CD4-positive, alpha-beta T cell treated with Interleukin-1 beta for 1 hour (primary cell): ENCODE measurements at places on chromosomes 5 and 9.

GRCh38 chr9:38067859-38068681 lies 957 bp downstream of the SHB start:
- DNase-seq = peak; percentile 8

DNA sequence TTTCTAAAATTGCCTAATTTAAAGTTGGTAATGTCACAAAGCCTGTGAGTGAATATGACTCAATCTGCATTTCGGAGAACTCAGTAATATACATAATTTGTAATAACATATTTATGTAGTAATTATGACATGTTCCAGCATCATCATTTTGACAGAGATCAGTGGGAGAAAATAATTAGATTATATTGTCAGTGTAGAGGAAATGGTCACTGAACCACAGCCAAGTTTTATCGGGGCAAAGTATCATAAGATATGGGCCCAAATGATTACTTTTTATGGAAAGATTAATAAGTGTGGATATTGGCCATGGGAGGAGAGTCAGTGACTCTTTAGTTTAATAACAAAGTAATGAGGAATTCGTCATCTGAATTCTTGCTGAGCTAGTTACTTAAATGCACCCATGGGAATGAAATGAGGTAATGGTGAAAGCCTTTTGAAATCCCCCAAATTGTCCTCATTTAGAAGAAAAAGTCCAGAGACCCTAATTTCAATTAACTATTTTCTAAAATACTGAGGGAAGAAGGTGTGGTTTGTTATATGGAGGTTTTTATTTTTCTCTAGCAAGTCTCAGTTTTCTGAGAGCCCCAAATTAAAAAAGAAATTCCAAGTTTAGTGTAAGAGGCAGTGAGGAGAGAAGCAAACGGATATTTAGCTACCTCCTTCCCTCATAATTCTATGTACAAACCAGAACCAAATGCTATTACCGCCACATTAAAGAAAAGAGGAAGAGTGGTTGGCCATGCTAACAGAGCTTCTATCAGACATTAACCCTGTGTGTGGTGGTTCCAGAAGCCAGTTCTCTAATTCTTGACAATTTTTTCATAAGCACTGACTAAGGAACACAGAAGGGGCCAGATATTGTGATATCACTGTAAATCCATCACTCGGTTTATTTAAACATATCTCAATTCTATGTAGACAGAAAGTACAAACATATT lies 37.7 kb upstream of the MRPS30 start:
- no peak for DNase-seq

DNA sequence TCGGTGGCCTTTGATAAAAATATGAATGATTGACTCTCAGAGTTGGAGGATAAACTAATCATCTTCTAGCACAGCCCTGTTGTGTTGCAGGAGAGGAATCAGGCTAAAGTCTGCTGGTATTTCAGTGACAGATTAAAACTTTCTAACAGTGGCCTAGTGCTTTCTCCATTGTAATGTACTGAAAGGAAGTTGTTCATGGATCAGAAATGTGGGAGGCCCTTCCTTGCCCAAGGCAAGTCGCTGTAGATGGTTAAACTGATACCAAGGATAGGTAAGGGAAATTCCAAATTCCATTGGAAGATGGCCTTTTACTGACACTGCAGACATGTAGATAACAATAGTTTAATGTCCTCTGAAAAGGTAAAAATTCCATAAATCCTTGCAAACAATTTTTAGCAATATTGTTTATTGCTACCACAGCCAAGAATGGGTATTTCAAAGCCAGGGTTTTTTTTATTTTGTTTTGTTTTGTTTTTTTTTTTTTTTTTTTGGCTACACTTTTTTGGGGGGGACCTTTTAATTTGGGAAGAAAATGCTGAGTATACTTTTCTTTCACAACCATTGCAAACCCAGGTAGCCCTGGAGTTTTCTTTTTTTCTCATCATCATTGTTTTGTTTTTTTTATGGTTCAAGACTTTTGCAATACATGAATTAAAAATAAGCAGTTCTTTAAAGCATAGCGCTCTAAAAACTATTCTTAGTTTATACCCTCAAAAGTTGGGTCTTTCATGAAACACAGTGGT lies 35.5 kb downstream of the WDR36 start:
- DNase-seq = no peak

GRCh38 chr9:89470224-89470839 lies 27.6 kb downstream of the SEMA4D start:
- DNase-seq = no peak

DNA sequence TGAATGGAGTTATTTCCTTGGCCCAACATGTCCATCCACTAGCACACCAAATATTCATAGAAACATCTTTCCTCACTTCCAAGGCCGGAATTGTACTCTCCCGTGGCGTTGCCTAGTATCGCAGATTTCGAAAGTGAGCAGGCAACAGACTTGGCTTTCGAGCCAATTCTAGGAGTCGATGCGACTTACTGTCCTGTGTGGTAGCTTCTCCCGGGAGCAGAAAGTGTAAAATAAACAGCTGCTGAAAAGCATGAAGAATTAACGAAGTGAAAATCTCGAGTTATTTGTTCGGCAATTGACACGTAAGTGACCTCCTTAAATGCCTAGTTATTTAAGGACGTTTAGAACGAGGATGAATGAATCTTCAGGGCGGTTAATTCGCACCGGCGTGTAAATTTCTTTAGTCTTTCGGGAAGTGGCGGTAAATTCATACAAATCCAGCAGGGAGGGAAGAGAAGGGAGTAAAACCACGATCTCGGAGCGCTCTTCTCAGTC lies 449 bp upstream of the PCSK5 start:
- no peak for DNase-seq

DNA sequence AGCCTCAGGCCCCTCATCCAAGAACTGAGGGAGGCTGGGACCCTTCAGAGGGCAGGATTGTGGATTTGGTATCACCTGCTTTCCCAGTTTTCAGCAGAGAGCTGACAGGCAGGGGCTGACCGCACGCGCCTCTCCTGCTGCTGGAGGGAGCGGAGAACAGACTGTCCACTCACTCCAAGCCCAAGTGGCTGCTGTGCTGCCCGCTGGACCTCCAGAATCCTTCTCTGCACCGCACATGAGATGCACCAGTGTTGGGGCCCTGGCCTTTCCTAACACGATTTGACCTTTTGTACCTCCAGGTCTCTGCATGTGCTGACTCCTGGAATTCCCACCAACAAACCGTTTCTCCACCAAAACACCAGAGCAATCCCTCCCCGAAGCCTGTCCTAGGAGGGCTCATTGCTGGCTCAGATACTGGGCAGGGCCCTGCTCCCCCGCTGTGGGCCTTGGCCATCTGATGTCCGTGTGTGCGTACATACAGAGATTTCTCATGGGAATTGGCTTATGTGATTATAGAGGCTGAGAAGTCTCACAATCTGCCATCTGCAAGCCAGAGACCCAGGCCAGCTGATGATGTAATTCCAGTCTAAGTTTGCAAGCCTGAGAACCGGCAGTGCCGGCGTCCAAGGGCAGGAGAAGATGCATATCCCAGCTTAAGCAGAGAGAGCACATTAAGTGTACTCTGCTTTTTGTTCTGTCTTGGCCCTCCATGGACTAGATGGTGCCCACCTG lies 141.7 kb downstream of the GADD45G start:
- DNase-seq = no peak

- DNase-seq = no peak
These were observed 42.3 kb upstream of the VDAC1 start for GRCh38 chr5:134046801-134047686.
